ENCODE measurements at places on chromosomes 1 and 21.

DNA sequence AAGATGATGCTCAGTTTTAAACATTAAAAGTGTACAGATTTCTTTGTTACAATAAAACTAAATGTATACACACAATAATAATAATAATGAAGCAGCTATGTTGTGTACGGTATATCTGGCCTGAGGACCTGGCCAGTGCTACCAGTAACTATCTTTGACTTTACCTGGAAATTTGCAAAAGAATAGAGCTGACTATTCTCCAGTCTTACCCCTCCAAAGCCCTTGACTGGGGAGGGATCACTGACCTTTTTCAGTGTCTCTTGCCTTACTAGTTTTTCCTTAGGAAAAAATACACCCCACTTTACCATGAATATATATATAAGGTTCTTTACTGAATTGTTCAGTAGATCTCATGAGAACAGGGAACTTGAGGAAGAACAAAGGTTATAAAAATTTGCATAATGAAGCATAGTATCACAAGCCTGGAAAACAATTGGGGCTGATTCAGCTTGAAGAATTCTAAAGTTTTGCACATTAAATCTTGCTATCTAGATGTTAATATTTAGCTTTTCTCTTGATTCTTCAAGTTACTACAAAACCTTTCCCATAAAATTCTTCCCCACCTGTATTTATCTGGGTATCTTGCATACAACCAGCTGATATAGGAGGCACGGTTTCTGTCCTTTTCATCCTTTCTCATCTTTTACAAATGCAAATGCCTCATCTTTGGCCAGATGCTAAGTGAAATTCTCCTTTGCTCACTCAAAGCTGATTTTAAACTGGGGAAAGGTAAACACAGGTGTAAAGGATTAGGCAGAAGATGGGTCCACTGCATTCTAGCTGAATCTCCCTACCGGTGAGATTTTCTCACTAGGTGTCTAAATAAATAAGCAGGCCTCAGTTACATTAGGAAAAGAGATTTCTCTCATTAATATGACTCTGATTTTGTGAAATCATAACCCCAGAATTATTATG is 25.0 kb upstream of the SLAMF1 start:
- no peak for DNase-seq

GRCh38 chr21:26119906-26120305 is 50.7 kb downstream of the APP start:
- no peak for DNase-seq

DNA sequence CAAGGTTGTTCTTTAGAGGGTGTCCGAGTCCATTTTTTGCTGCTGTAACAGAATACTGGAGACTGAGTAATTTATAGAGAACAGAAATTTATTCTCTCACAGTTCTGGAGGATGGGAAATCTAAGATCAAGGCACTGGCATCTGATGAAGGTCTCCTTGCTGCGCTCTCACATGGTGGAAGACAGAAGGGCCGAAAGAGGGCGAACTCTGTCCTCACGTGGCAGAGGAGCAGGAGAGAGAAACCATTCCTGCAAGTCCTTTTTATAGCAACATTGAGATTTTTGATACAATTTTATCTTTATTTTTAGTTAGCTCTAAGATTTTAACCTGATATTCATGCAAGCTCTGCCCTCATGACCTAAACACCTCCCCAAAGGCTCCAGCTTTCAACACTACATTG is 48.3 kb downstream of the ATG4C start:
- no peak for DNase-seq

DNA sequence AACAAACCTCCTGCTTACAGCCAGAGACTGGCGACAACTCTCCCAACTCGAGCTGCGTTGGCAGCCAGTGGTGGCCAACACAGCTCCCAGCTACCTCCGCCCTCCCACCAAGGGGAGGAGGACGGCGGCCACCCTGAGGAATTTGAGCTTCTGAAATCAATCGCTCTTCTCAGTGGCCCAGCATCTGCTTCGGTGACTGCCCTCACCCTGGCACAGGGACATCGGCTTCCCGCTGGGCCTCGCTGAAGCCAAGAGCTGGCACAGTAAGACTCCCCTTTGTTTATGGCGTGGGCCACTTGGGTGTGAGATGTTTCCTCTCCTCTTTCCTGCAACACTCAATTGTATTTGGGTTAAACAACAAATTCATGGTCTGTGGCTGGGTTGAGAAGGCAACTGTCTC is 136.2 kb downstream of the ZBTB18 start:
- no peak for DNase-seq

DNA sequence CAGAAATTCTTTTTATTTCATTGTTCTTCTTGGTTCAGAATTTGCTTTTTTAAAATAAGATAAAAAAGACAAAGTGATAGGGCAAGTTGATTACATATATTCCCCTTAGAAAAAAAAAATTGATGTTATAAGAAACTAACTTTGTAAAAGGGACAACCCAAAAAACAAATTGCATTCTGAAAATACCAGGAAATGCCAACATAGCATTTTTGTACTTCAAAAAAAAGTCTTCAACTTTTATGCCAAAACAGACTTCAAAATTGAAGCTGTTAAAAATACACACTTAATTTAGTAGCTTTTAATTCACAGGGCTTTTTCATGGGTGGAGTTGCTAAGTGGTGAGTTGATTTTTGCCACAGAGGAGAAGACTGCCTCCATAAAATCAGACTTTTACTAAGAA is 70.9 kb downstream of the ODF2L start:
- DNase-seq, result no peak

DNA sequence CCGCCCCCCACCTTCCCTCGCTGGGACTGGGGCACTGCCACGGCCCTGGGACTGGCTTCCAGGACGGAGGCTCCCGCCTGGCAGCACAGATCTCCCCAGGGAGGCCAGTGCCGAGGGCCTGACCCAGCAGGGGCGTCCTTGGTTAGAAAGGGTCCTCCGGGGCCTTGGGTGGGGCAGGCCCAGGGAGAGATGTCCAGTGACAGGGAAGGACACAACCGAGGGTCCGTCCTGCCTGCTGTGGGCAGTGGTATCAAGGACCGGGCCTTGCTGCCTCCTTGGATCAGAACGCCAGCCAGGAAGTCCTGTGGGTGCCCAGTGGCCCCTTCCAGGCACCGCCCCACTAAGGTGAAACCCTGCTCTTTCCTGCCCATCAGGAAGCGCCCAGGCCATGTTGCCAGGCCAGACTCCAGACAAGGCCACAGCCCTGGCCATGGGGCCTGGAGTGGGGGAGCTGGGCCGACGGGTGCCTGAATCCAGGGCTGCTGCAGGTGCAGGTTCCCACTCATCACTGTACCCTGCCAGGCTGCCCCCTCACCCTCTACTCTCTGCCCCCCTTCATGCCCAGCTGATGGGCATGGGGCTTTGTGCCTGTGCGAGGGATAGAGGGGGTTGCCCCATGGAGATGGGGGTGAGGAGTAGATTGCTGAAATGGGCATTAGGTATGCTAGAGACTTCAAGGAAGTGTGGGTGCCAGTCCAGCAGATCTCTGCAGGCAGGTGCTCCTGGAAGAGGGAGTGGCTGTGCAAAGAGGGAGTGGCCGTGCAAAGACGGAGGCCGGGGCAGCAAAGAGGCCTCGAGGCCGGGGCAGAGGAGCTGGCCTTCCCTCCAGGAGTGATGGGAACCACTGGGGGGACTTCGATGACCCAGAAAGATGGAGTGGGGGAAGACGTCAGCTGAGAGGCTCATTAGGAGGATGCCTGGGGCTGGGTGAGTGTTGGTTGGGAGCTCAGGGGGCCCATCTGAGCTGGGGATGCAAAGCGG is 2.2 kb upstream of the PRKCZ start:
- DNase-seq, result no peak

- DNase-seq, result no peak
Measured at GRCh38 chr1:4086921-4087320, 186.8 kb upstream of the C1orf174 start.

GRCh38 chr1:219527994-219528393 is 84.9 kb downstream of the ZC3H11B start:
- no peak for DNase-seq

DNA sequence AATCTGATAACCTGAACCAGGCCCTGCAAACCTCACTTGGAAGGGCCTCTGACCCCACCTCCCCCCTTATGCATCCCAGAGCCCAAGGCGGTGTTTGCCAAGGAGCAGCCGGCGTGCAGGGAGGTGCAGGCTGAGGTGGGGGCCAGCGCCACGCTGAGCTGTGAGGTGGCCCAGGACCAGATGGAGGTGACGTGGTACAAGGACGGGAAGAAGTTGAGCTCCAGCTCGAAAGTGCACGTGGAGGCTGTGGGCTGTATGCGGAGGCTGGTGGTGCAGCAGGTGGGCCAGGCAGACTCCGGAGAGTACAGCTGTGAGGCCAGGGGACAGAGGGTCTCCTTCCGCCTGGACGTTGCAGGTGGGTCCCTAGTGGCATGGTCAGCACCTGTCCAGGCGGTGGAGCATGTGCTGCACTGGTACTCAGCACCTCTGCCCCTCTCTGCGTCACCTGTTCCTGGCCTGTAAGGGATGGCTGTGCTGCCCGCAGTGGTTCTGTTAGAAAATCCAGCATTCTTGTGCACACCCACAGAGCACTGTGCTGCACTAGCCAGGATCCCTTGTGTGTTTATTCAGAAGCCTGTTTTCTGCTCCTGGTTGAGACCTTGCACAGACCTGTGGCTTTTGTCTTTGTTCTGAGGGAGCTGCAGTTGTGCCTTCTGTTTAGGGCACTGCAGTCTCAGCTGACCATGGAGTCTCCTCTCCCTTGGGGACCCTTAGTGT is 11.6 kb downstream of the OBSCN start:
- DNase-seq, result no peak

GRCh38 chr1:13498553-13498952 is 15.2 kb downstream of the LRRC38 start:
- DNase-seq, result no peak

DNA sequence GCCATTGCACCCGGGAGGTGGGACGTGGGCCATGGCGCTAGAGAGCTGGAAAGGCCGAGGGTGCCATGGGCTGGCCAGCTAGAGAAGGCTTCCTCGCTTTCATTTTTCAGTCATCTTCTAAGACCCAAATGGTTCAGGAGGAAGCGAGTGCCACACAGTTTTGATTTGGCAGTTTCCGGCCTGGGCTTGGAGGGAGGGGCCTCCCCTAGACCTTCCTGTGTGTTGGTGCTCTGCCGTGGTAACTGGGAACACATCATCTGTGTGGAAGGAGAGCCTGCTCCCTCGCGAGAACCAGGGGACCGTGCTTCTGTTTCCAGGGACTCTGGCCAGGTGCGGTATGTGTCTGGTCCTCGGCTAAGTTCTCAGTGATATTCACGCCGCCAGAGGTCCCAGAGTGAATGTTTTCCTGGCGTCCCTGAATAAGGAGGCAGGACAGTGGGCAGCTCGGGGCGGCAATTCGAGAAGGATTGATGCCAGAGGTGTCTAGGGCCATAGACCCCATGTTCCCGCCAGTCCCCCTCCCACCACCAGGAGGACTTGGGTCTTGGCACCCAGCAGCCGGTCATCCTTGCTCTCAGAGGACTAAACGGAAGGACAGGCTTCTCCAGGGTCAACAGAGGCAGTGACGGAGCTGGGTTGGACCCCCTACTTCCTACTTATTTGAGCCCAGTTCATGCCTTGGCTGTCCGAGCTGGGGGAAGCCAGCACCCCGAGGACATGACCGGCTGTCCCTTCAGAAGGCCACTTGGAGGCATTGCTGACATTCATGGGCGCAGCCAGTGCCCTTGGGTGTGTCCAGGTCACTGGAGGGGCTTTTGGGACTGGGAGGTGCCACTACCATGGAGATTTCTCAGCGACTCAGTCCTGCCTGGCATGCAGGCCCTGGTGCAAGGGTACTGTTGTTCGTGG is 2.7 kb upstream of the NPHP4 start:
- DNase-seq, result no peak
